ENCODE measurements at places on chromosomes 3 and 15. TPM values are rescaled to one million over a fixed set of nuclear protein-coding genes. Genes with fewer than 3 reads are reported as not detected.

SAMMSON gene
- total RNA-seq: not detected

SH3BP5 gene
- 51.0 TPM for total RNA-seq

GBE1 gene
- total RNA-seq: 9.3 TPM

SLC27A2 gene
- total RNA-seq: 0.61 TPM

TGM5 gene
- 0.27 TPM for total RNA-seq

TMEM266 gene
- not detected for total RNA-seq

CFAP20DC gene
- total RNA-seq: 1.2 TPM

THAP10 gene
- not detected for total RNA-seq

ANKUB1 gene
- not detected for total RNA-seq

ALS2CL gene
- 4.5 TPM for total RNA-seq

LHFPL4 gene
- not detected for total RNA-seq

PSTPIP1 gene
- 145 TPM for total RNA-seq

CRABP1 gene
- not detected for total RNA-seq

ATOSA gene
- 95.7 TPM for total RNA-seq

GRCh38 chr3:35439663-35440062 is 199.7 kb upstream of the ARPP21 start:
- no peak for DNase-seq

DNA sequence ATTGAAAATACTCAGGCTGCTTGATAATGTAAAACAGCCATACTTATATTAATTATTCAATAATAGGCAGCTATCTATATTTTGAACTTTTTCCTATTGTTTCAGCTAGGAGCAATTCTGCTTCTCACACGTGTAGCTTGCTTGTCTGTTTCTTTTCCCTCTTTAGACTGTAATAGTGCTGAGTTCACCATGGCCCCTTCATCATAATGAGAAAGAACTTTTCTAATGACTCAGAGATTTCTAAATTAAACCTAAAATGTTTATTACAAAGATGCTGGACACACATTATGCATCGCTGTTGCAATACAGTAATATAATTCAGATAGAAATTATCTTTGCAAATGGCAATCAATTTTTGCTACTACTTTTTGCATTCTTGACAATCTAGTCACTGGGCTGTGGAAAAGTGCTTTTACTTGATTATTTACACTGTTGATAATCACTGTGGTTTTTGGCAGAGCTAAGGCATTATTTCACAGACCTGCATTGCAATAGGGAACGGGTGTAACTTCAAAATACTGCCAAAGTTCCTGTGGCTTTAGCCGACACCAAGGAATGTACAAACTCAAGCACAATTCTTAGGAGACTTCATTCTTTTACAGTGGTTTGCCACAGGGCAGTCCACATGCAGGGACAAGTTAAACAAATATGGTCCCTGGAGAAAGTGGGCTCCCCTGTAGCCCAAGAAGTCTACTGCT is 281.0 kb upstream of the TBL1XR1 start:
- DNase-seq: no peak

- DNase-seq: no peak
Measured at GRCh38 chr3:195269375-195270078, 1.4 kb downstream of the XXYLT1 start.

- DNase-seq: no peak
Measured at GRCh38 chr15:57509965-57510364, 81.7 kb upstream of the MYZAP start.

DNA sequence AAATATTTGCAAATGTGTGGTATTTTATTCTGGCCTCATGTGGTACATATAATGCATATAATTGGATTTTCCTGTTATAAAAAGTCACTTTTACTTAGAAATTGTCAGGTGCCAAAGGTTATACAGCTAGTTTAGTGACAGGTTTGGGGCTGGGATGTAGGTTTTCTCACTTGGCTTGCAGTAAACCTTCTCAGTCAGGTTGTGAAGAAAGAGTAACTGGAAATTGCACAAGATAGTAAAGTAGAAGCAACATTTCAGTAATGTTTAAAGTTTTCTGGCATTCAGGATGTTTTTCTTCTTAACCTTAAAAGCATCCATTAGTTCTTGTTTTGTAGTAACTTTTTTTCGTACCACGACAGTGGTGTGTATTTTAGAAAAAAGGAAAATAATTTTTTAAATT is 53.9 kb downstream of the MEF2A start:
- DNase-seq: no peak

GRCh38 chr3:183489455-183490210 is 61.2 kb upstream of the MCF2L2 start:
- no peak for DNase-seq

DNA sequence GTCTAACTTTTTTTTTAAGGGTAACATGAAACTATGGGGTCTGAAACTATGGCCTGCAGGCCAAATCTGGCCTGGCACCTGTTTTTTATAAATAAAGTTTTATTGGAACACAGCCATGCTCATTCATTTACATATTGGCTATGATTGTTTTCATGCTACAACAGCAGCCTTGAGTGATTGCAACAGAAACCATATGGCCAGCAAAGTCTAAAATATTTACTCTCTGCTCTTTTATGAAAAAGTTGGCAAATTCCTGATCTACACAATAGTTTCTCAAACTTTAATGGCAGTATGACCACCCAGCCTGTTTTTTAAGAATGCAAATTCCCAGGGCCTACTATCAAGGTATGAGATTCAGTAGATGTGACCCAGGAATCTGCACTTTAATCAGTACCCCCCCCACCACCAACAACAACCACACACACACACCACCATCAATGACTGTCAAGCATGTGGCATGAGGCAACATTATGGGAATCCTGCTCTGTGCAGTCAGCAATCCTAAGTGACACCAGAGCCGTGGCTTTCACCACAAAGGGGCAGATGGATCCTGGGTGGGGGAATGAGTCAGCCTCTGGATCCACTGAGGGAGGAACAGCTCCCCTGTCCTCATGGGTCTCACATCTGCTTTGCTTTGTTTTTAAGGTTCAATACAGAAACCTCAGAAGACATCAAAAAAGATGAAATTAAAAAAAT is 142.8 kb downstream of the NTRK3 start:
- DNase-seq: no peak

- DNase-seq: no peak
Measured at GRCh38 chr3:194053136-194053535, 82.8 kb upstream of the HES1 start.

DNA sequence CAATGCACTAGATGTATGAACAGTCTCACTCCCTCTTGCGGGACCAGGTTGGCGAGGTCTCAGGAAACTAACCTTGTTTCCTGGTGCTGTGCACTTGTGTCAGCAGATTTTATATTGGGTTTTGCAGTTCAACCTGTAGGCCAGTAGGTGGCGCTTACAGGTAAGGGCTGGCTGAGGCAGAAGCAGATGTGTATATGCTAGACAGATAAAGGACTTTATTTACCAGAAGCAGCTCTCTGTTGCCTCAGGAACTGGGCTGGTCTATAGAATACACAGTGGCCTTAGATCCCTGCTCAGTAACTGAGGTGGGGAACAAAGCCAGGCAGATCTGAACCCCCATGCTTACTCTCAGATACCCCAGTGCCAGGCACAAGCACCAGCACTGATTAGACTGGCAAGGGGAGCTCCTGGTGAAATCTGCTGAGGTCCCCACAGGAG is 296.8 kb downstream of the DOCK3 start:
- DNase-seq: peak; percentile 56

DNA sequence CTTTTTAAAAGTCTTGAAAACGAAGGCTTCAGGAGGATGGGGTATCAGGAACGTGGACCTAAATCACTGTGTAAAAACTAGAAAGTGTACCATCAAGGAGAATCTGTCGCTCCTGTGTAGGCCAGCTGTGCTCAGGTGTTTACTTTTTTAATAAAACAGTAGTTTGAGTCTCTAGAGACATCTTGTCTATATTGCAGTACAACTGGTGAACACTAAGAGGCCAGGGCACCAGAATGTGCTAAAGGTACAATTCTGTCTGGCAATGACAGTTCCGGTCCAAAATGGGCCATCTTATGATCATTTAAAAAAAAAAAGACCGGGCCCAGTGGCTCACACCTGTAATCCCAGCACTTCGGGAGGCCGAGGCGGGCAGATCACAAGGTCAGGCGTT is 61.8 kb upstream of the MCF2L2 start:
- DNase-seq: no peak

- no peak for DNase-seq
Measured at GRCh38 chr3:108118038-108118768, 27.4 kb upstream of the CD47 start.

GRCh38 chr3:100003609-100004503 is 110.4 kb downstream of the FILIP1L start:
- DNase-seq: no peak

DNA sequence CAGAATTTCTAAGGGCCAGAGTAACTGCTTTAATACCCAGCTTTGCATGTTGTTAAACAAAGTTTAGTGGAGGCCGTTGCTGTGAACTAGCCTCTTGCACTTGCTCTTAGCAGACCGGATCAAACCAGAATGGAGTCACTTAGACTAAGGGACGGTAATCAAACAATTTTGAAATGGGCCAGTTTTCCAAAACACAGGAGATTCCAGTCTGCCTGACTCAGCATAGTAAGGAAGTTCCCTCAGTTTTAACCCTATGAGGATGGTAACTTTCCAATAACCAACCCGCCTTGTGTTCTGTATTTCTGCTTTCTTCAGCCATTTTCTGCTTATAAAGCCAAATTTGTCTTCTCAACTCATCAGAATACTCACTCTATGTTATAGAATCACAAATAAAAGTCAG is 77.2 kb upstream of the WDR72 start:
- DNase-seq: no peak

- DNase-seq: no peak
Measured at GRCh38 chr3:182855076-182855475, 61.8 kb downstream of the ATP11B start.

- DNase-seq: no peak
Measured at GRCh38 chr3:51610708-51611107, 60.3 kb upstream of the TEX264 start.

GRCh38 chr3:157540656-157541055 is 37.4 kb upstream of the VEPH1 start:
- no peak for DNase-seq

- DNase-seq: no peak
Measured at GRCh38 chr3:78337801-78338211, 1297.9 kb downstream of the ROBO2 start.

DNA sequence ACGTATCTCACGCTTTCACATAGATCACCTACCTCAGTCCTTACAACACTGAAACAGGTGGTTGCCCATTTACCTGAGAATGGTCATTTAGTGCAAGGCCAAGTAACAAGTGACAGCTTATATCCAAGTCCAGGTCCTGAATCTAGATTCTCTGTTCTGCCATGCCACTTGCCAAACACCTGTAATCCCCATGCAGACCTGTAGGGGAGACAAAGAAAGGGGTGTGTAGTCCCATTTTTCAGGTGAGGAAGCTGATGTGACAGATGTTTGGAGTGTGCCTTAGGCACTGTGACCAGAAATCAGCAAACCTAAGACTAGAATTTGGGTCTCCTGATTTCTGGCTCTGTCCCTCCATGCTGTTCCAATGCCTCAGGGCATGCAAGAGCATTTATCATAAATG is 12.7 kb downstream of the ZNF35 start:
- DNase-seq: no peak

DNA sequence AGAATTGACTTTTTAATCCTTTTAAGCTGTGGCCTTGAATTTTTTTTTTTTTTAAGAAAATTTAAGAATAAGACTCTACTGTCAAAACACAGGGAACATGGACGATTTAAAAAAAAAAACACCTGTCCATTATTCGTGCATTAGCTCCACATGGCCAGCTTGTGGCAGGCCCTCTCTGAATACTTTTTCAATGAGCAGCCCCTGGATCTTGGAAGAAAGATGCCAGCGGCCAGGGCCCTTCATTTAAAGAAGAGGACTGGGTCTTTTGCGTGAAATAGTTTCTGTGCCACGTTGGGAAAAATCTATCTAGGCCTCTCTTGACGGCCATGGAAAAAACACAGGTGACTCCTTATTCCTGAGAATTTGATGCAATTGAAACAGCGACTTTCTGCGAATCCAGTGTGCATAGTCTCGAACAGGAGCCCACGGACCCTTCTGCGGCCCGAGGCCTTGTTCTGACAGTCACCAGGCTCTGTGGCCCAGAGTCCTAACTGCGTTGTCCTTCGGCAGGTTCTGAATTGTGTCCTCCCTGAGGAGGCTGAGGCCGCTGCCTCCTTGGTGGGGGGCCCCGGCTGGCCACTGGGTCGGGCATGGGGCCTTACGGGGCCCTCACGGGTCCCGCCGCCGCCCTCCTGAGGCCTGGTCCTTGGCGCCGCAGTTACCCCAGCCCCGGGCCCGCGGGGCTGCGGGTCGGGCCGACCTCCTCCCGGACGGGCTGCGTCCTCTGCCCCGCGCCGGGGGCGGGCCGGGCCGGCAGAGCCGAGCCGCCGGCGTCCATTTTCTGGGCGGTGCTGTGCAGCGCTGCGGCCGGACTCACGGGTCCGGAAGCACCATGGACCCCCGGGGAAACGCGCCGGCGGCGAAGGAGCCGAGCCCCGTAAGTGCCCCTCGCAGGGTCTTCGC is 33.5 kb downstream of the ZBTB38 start:
- peak; percentile 53 for DNase-seq

DNA sequence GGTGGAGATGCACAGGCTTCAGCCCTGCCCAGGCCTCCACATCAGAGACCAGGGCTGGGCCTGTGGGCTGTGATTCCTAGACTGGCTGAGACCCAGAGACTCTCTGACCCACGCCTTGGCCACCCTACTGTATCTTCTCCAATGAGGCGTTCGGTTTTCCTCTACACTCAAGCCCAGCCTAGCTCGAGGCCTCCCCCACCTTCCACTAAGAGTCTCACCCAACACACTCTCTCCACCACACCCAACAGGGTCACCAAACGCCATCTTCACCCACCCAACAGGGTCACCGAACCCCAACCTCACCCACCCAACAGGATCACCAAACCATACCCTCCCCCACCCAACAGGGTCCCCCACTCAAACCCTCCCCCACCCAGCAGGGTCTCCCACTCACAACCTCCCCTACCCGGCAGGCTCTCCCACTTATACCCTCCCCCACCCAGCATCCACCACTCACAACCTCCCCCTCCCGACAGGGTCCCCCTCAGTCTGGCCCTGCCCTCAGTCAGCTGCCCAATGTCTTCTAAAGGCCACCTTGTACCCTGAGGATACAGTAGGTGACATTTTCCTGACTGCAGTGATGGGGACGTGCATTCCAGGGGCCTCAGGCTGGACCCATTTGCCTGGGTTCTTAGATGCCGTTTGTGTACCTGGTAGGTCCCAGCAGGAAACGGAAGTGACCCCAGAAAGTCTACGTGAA is 20.4 kb downstream of the CFAP100 start:
- DNase-seq: no peak

GRCh38 chr3:71304247-71304646 is 279.3 kb downstream of the FOXP1 start:
- DNase-seq: no peak

GRCh38 chr15:85504749-85505676 is 124.6 kb downstream of the AKAP13 start:
- DNase-seq: peak; percentile 29

GRCh38 chr3:40996382-40996781 is 202.9 kb upstream of the CTNNB1 start:
- no peak for DNase-seq
